Tibial nerve (tissue), 4 donors: ENCODE measurements at places on chromosomes 4 and X.

- H3K4me3 ChIP-seq = no peak overlapping the region
- H3K27me3 ChIP-seq = peaks cover 6% of the 10 kb centered on the region
- DNase-seq = no peak
- no peaks in the 10 kb centered on the region for H3K4me1 ChIP-seq
These were observed 4.3 kb downstream of the EPHA5 start for GRCh38 chr4:65665771-65666523.

- H3K36me3 ChIP-seq = no peaks in the 10 kb centered on the region
- no peak for DNase-seq
- H3K27me3 ChIP-seq = peaks cover 56% of the 10 kb centered on the region
- H3K27ac ChIP-seq = no peak overlapping the region
- H3K4me1 ChIP-seq = no peaks in the 10 kb centered on the region
- H3K4me3 ChIP-seq = no peak overlapping the region
These were observed 4.7 kb downstream of the NKX1-1 start for GRCh38 chr4:1401409-1402020.

DNA sequence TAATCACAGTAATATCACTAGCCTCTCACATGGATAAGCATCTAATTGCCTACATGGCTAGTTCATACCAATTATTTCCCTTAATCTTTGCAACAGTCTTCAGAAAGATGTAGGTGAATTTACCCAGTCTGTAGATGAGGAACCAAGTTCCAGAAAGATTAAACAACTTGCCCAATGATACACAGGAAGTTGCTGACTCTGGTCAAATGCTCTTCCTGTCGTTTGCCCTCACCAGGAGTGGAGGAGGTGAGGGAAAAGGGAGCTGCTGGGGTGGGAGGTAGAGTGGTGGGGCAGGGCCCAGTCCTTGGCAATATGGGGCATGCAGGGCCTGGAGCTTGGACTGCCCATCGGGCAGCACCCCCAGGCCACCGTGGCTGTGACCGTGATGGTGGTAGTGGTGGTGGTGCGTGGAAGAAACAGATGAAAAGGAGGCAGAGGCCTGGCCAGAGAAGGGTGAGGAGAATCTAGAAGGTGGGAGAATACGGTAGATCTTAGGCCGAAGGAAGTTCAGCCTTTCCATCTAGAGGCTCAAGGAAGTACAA, 2.3 kb upstream of the KDM5C start:
- H3K4me1 ChIP-seq = peaks cover 19% of the 10 kb centered on the region
- DNase-seq = no peak
- no peaks in the 10 kb centered on the region for H3K36me3 ChIP-seq

DNA sequence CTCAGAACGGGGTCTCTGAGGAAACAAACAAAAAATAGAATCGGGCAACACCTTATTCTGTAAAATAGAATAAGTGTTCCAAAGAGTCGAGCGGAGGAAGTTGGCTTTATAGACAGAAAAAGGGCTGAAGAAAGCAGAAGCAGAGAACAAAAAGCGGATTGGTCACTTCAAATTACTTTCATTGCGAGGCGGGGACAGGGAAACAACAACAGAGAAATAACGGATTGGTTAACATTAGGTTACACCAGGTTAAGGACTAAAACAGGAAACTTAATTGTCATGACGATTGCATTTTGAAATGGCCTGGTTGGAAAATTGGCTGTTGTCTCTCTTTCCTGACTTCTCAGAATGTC, 433 bp upstream of the COQ2 start:
- no peaks in the 10 kb centered on the region for H3K27me3 ChIP-seq
- H3K4me1 ChIP-seq = peaks cover 6% of the 10 kb centered on the region
- peak overlapping the region; percentile 60 for H3K4me3 ChIP-seq
- no peak for DNase-seq
- H3K27ac ChIP-seq = peak overlapping the region; percentile 90

- H3K4me1 ChIP-seq = no peaks in the 10 kb centered on the region
- peak within 1 kb of the TSS; percentile 11 for H3K27ac ChIP-seq
- no peaks in the 10 kb centered on the region for H3K27me3 ChIP-seq
- H3K36me3 ChIP-seq = no peaks in the 10 kb centered on the region
- no peak within 1 kb of the TSS for H3K4me3 ChIP-seq
- peak; percentile 45 for DNase-seq
These were observed at the start of gene HPGDS for GRCh38 chr4:94342694-94343093. Gene HPGDS (minus strand): TSS chr4:94342836. CDS start chr4:94334629, 8,207 bp downstream.

DNA sequence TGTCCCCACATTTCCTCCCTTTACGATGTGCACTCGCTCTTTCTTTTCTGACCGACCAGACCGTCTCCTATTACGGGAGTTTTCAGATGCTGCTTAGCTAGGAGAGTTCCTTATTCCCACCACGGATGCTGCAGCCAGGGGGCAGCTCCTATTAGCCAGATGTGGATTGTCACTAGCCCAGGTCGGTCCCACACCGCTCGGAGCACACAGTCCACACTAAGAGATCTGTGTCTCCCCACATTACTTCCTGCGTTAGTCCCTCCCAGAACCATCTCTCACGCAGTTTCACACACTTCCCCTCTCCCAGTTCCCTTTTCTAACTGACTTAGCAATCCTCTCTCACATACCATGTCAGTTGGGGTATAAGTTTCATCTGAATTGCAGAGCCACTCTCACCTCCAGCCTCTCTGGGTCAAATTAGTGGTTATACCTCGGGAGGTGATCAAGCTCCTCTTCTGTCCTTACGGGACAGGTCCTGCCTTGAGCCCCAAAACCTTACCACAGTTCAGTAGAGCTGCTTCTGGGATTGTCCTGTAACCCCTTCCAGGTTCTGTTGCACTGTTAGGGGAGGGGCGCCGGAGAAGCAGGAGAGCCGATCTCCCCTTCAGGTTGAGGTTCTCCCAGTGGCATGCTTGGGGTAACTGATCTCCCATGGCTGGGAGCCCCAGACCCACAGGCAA, 28.2 kb downstream of the SULT1E1 start:
- DNase-seq = no peak
- no peaks in the 10 kb centered on the region for H3K36me3 ChIP-seq
- H3K27ac ChIP-seq = no peak overlapping the region
- H3K27me3 ChIP-seq = no peaks in the 10 kb centered on the region
- no peaks in the 10 kb centered on the region for H3K4me1 ChIP-seq

- no peaks in the 10 kb centered on the region for H3K27me3 ChIP-seq
- H3K36me3 ChIP-seq = no peaks in the 10 kb centered on the region
- no peak for DNase-seq
These were observed 42.4 kb downstream of the RAI2 start for GRCh38 chrX:17818726-17819125.

DNA sequence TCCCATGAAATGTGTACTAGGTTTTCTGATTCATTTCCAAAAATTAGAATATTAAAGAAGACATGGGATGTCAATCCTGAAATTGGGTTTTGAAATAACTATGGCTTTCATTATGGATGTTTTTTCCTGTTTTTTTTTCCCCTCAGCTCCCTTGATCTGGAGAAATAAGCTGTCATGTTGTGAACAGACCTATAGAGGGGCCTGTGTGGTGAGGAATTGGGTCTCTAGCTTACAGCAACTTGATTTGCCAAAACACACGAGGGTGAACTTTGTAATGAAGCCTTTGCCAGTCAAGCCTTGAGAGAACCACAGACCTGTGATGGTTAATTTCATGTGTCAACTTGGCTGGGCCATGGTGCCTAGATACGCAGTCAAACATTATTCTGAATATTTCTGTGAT, 2413.6 kb downstream of the PCDH7 start:
- no peak overlapping the region for H3K4me3 ChIP-seq
- DNase-seq = no peak
- H3K27ac ChIP-seq = no peak overlapping the region

- H3K27ac ChIP-seq = peak overlapping the region; percentile 58
- H3K27me3 ChIP-seq = no peaks in the 10 kb centered on the region
- no peaks in the 10 kb centered on the region for H3K4me1 ChIP-seq
- no peaks in the 10 kb centered on the region for H3K36me3 ChIP-seq
- no peak overlapping the region for H3K4me3 ChIP-seq
These were observed 74.1 kb upstream of the MAOA start for GRCh38 chrX:43581888-43582539.

DNA sequence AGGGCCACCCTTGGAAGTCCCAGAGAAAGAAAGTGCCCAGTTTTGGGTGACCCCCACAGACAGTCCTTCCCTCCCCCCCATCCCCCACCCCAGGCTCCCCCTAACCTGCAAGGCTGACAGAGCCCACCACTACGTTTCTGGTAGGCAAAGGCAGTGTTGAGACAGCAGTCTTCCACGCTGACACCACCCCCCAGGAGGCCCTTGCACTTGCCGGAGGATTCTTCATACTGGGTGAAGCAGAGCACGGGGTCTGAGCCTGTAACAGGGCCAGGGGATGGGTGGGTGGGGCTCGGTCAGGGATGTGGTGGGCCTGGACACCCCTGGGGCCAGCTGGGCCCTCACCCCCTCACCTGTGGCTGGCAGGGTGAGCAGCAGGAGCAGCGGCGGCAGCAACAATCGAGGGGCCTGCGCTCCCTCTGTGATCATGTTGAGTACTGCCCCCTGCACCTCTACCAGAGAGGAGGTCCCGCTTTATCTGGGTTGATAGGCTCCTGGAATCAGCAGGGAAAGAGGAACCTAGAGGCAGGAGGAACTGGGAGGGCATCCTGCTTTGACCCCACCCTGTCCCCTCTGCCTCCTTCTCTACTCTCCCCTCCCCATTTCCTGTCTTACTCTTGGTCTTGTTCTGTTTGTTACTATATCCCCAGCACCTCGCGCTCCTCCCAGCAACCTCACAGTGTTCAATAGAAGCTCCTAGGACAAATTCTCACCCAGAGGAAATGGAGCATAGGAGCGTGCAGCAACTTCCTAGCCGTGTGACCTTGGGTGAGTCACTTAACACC, at the start of gene CFP:
CFP (minus strand) TSS at position 512 of the 782 bp plus-strand sequence; CDS start at position 426, 86 bp downstream.
- no peak within 1 kb of the TSS for H3K27ac ChIP-seq
- no peaks in the 10 kb centered on the region for H3K27me3 ChIP-seq
- H3K4me3 ChIP-seq = peak within 1 kb of the TSS; percentile 25
- no peak for DNase-seq
- no peaks in the 10 kb centered on the region for H3K4me1 ChIP-seq

DNA sequence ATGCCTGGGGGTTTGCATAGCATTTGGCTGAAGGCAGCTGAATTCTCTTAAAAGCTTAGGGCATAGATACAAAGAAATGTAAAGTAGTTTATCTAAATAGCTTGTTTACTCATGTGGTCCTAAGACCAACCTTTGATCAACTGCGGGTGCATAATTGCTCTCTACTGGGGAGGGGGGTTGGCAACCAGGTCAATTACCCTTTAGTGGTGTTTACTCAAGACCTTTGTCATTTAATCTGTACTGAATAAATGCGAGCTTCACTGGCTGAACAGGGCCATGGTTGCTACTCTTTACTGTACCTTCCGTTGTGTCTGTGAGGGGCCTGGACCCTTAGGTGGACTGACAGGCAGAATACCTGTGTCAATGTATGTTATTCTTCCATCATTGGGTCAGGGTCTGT, 102.7 kb upstream of the FAM9C start:
- H3K36me3 ChIP-seq = no peaks in the 10 kb centered on the region
- H3K4me1 ChIP-seq = no peaks in the 10 kb centered on the region
- H3K4me3 ChIP-seq = no peak overlapping the region
- no peaks in the 10 kb centered on the region for H3K27me3 ChIP-seq
- no peak overlapping the region for H3K27ac ChIP-seq

DNA sequence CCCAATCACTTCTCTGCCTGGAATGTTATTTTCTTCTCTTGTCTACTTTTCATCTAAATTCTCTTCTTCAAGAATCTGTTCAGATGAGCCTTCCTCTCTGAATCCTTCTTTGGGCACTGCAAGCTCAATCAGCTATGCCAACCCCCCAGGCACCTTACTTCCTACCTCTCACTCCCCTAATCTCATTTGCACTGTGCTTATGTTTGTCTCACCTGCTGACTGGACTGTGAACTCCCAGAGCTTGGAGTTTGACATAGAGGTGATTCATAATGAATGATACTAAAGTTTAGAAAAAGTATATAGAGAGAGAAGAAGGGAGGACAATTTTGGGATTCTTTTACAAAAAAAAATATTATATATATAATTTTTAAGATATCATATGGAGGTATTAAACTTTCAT, 36.3 kb downstream of the ANXA10 start:
- DNase-seq = no peak
- H3K36me3 ChIP-seq = no peaks in the 10 kb centered on the region
- H3K4me3 ChIP-seq = no peak overlapping the region
- H3K4me1 ChIP-seq = no peaks in the 10 kb centered on the region
- no peak overlapping the region for H3K27ac ChIP-seq

DNA sequence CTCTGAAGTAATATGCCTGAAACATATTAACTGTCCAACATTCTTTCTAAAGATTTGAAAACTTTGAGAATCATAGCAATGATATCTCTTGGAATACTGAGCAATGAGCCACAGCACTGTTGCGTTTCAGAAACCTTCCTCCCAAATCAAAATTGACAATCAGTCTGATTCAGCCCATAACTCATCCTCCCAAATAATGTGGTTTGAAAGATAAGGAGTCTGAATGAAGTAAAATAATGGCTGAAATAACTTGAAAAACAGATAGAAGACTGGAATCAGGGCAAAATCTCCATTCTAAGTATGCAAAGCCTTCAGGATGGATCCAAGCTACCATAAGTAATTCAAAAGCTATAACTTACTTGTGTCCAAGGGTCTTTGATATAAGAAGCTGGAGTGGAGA, 98.6 kb upstream of the PLS3 start:
- no peak overlapping the region for H3K27ac ChIP-seq
- H3K4me3 ChIP-seq = no peak overlapping the region
- no peak for DNase-seq
- H3K36me3 ChIP-seq = no peaks in the 10 kb centered on the region
- H3K27me3 ChIP-seq = peaks cover 9% of the 10 kb centered on the region

GRCh38 chr4:20832826-20833225, 132.6 kb downstream of the PACRGL start:
- no peak overlapping the region for H3K4me3 ChIP-seq

DNA sequence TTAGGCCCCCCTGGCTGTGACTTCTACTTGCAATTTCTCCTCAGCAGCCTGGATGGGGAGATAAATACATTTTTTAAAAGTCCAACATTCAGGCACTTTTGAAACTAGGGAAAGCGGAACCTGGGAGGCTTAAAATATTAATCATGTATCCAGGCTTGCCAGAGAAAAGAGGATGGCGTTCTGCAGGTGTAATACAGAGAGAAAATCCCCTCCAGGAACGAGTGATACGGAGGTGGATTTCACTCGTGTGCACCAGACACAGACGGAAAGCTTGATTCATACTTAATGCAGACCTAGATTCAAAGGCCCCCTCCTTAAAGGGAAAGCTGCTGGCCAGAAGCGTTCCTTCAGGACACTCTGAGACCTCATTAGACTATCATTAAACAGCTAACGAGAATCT, 354.0 kb upstream of the BOD1L1 start:
- H3K36me3 ChIP-seq = no peaks in the 10 kb centered on the region
- H3K27me3 ChIP-seq = no peaks in the 10 kb centered on the region
- H3K4me1 ChIP-seq = no peaks in the 10 kb centered on the region
- H3K4me3 ChIP-seq = no peak overlapping the region
- DNase-seq = no peak

DNA sequence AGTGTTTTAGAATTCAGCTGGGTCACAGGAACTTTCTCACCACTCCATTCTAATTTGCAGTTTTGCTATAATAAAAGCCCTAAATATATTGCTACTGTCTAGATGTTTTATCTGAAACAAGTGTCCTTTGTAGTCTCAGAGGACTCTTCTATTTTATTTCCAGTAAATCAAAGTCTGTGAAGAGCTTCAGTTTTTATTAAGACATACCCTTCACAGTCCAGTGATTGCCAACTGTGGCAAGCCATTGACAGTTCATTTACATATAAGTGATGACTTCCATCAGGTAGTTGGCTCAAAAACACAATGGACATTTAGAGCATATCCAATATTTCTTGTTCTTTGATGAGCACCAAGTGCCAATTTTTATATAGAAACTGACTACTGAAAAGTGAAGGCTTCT, 466.1 kb downstream of the IQCM start:
- no peaks in the 10 kb centered on the region for H3K36me3 ChIP-seq
- no peaks in the 10 kb centered on the region for H3K27me3 ChIP-seq
- no peak overlapping the region for H3K27ac ChIP-seq

GRCh38 chr4:13481569-13481968, 2.6 kb downstream of the RAB28 start:
- no peaks in the 10 kb centered on the region for H3K27me3 ChIP-seq
- no peak for DNase-seq
